ENCODE measurements at places on chromosomes 3 and 15. TPM values are rescaled to one million over a fixed set of nuclear protein-coding genes. Genes with fewer than 3 reads are reported as not detected.

The SAXO2 gene
- total RNA-seq = 2.0 TPM

The GLT8D1 gene
- total RNA-seq = 36.4 TPM

The C3orf22 gene
- not detected for total RNA-seq

The B4GALT4 gene
- 16.3 TPM for total RNA-seq

GRCh38 chr3:45962033-45962432 lies 18.8 kb downstream of the CXCR6 start:
- DNase-seq = no peak

DNA sequence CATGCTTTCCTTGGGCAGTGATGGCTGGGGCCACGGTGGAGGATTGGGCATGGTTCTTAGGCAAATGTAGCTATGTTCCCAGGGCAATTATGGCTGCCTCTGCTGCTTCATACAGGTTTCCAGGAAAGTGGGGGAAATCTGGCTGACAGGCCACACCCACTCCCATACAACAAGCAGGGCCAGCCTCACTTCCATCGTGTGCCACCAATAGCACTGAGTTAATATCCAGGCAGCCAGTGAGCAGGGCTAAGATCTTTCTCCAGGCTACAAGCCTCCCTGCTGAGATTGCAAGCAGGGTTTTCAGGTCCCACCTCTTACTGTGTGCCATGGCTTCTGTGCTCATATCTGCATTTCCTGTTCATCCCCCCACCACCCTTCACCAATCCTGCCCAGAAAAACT lies 1291.9 kb downstream of the SI start:
- no peak for DNase-seq
